ELR (cell line): ENCODE measurements at places on chromosomes 16 and 17.

- peak; percentile 92 for DNase-seq
Observed at GRCh38 chr17:69654981-69655855, 240.7 kb downstream of the MAP2K6 start.

- DNase-seq = peak; percentile 25
Observed at GRCh38 chr17:13646411-13646810, 44.7 kb upstream of the HS3ST3A1 start.

- no peak for DNase-seq
Observed at GRCh38 chr17:81258292-81258691, 19.2 kb downstream of the NDUFAF8 start.

DNA sequence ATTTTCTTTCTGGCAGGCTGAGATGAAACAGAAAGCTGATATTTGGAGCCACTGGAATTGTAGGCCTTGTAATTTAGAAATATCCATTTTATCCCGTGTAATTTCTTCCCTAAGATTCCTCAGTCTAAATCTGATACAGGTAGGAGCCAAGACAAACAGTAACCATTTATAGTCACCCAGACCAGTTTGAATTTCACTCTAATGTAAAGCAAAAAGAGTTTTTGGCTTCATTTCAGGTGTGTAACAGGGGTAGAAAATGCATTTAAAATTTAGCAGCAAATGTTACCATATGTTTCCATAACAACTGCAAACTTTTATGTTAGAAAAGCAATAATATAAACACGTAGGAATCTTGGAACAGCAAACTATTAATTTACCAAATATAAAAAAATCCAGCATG is 249.4 kb downstream of the FTO start:
- DNase-seq = no peak

DNA sequence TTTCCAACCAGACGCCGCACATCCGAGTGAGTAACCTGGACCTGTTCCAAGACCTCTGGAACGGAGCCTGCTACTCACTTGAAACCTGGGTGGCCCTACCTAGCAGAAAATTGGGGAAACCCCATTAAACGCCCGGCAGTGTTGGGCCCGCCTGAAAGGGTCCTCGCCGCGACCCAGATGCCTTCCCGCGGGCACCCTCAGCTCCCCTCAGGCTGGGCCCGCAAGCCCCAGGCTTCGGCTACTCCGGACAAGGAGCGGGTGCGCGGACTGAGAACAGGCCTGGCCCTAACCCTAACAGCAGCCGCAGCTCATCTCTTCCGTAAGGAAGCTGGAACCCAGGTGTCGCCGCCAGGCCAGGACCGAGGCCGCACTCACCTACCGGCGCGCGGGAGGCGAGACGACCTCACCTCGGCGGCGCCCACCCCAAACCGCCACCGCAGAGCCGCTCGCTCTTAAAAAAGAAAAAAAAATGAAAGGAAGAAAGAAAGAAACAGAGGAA is 344 bp downstream of the PSME3IP1 start:
- peak; percentile 88 for DNase-seq

DNA sequence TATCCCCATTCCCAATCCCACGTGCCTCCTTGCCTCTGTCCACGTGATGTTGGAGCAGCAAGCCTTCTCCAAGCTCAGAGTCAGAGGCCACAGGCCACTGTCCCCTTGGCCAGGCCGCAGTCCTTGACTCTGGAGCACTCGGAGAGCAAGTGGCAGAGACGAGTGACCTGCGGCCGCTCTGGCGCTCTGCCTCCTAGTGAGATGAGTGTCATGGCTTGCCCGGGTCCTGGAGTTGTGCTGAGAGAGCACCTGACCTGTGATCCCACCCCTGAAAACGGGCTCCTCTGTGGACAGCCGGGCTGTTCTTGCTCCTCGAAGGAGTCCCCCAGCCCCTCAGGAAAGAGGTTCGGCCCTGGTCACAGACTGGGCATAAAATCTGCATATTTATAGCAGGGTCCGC is 10.0 kb upstream of the FASN start:
- no peak for DNase-seq

DNA sequence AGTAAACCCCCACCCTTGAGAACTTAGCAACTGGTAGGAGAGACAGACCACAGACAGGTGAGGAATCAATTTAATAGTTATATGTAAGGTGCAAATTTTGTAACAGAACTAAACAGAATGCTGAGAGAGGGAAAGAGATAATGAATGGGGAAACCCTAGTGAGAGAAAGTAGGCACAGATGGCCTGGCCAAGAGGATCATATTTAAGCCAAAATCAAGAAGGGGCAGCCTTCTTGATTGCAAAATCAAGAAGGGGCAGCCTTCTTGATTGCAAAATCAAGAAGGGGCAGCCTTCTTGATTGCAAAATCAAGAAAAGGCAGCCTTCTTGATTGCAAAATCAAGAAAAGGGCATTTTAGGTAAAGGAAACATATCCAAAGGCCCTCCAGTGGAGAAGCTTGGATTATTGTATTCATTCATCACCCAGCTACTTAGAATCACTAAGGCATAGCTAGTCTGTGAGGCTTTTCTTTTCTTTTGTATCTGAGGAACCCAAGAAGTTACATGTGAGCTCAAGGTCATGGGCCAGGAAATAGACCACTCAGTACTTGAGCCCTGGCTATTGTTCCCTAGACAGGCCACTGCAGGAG is 190.6 kb downstream of the CYLD start:
- no peak for DNase-seq

DNA sequence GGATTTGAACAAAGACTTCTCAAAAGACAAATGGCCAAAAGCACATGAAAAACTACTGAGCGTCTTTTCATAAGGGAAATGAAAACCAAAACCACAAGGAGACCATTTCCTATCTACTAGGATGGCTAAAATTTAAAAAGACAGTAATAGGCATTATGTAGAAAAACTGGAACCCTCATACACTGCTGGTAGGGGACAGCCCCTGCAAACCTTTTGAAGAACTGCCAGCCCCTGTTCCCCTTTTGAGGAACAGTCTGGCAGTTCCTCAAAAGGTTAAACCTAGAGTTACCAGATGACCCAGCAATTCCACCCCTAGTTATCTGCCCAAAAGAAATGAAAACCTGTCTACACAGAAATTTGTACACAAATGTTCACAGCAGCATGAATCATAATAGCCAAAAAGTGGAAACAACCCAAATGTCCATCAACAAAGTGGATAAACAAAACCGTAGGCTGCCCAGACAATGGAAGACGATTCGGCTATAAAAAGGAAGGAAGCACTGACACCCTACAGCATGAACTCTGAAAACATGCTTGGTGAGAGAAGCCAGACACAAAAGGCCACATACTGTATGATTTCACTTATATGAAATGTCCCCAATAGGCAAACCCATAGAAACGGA is 22.9 kb downstream of the CDIP1 start:
- no peak for DNase-seq

- peak; percentile 57 for DNase-seq
Observed at GRCh38 chr16:15972046-15972868, 22.8 kb downstream of the ABCC1 start.

- peak; percentile 38 for DNase-seq
Observed at GRCh38 chr16:57530522-57531252, 5.7 kb downstream of the CCDC102A start.

DNA sequence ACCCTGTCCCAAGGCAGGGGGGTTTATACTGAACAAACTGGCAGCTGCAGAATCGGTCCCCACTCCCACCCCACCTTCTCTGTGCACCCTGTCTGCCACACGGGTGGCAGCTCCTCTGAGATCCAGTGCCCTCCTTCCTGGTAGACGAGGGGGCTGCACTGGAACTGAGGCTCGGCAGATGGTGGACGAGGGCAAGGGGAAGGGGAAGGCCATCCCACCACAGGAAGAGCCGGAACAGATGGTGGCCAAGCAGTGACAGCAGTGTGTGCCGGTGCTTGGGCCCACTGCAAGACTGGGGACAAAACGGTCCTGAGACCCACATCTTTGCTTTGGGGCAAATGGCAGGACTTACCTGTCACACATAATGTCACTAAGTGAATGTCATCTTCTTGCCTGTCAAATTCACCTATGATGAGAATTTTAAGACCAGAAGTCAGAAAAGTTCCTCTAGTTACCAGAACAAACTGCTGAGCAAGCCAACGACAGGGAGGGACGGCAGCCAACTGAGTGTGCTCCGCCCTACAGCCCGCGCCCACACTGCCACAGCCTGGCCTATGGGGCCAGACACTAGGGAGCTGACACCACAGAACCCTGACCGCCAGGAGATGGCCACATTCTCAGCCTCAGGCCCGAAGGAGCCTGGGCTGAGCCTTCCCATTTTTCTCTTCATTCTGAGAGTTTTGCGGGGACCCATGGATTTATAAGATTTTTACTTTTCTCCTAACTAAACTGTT is 14.4 kb downstream of the NTAN1 start:
- DNase-seq = no peak

GRCh38 chr16:88669980-88670379 is 7.1 kb upstream of the MVD start:
- DNase-seq = no peak

DNA sequence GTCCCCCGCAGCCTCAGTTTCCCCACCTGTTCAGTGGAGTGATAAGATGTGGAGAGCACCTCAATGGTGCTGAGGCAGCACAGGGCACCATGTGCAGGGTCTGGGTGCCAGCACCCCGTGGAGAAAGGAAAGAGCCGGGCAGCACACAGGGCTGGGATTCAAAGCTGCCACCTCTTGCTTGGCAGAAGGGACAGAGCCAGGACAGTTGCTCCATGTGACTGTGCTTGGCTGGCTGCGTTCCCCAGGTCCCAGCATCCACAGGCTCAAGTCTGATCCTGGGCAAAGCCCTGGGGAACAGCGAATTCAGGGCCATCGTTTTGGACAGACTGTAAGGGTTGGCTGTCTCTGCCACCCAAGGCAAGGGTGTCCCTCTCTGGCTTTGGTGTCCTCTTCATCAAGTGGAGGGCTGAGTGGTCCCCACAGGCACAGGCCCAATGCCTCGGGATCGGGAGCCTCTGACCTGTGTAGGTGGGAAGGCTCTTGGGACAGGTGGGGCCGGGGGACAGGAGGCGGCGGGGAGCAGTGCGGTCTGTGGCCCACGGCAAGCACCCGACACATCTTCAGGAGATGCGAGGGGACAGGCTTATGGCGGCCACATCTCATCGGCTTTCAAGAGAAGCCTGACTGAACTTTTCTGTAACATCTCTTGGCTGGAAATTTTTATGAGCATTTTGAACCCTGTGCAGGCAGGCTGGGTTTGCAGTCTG is 8.5 kb downstream of the ZNF469 start:
- no peak for DNase-seq

- DNase-seq = peak; percentile 24
Observed at GRCh38 chr17:77772461-77772897, 186.0 kb upstream of the TNRC6C start.

GRCh38 chr16:19073344-19073743 is 5.9 kb downstream of the COQ7 start:
- no peak for DNase-seq

GRCh38 chr16:12502676-12503075 is 301.0 kb downstream of the CPPED1 start:
- DNase-seq = no peak

DNA sequence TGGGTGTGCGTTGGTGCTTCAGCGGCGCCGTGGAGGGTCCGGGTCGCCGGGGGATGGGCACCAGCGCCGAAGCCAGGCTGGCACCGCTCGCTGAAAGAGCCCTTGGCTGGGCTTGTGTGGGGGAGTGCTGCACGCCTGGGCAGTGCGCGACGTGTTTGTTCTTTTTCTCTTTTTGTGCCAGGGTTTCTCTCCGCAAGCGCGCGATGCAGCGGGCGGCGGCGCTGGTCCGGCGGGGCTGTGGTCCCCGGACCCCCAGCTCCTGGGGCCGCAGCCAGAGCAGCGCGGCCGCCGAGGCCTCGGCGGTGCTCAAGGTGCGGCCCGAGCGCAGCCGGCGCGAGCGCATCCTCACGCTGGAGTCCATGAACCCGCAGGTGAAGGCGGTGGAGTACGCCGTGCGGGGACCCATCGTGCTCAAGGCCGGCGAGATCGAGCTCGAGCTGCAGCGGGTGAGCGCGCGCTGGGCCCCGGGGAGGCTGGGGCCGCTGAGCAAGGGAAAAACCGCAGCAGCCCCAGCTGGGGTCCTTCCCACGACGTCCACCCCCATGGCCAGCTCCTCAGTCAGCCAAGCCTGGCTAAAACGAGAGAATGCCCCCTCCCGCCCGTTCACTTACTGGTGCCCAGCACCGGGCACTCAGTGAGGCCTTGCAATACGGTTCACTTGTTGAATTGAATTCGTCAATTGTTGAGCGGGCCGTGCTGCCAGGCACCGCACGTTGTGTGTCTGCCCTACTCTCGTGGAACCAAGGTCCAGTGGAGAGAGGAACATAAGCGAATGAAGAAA is 541 bp downstream of the GPT2 start:
- DNase-seq = peak; percentile 26

DNA sequence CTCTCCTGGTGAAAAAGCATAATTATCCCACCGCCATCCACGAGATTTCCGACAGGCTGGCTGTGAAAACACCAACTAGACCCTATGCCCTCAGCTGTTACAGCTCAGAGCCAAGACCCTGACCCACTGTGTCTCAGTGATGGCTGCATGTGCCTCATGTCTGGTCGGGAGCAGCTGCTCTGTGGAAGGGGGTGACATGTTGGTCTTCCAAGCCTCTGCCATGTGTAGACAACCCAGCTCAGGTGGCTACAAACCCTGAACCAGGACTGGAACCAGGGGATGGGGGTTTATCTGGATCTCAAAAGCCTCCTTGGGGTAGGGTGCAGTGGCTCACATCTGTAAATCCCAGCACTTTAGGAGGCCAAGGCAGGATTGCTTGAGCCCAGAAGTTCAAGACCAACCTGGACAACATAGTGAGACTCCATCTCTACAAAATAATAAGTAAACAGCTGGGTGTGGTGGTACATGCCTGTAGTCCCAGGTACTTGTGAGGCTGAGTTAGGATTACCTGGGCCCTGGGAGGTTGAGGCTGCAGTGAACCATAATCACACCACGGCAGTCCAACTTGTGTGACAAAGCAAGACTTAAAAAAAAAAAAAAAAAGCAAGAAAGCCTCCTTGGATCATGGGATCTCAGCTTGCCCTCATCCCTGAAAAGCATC is 220.3 kb downstream of the CPPED1 start:
- no peak for DNase-seq

- no peak for DNase-seq
Observed at GRCh38 chr16:86495357-86495701, 15.0 kb upstream of the FOXF1 start.

- DNase-seq = no peak
Observed at GRCh38 chr17:279776-280175, 72.8 kb downstream of the RPH3AL start.

DNA sequence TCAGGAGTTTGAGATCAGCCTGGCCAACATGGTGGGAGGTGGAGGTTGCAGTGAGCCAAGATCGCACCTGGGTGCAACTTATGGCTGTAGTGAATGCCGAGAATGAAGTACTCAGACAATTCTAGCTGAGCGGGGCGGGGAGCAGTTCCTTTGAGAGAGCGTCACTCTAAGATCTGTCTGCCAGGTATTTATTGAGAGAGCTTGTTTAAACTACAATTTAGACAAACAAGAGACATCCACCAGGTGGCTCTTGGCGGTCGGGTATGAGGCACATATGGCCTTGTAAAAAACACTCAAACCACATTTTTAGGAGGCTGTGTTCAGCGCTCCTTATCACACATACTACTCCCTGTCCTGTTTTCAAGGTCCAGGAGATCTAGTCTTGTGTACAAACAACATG is 40.6 kb upstream of the CDH1 start:
- no peak for DNase-seq

GRCh38 chr17:78268951-78269905 is 37.8 kb downstream of the TMEM235 start:
- no peak for DNase-seq

- DNase-seq = no peak
Observed at GRCh38 chr17:20084621-20085282, 75.6 kb downstream of the SPECC1 start.
